Naive thymus-derived CD4-positive, alpha-beta T cell (primary cell): ENCODE measurements at places on chromosomes 13 and 19.
A peak's percentile ranks its signal among the peaks of the same experiment; 100 is the strongest.

- DNase-seq, result no peak
Measured at GRCh38 chr13:92649140-92649813, 577.3 kb upstream of the GPC6 start.

- no peak for DNase-seq
Measured at GRCh38 chr19:13887517-13887916, 10.6 kb downstream of the NANOS3 start.

GRCh38 chr13:39685652-39686051 lies 30.2 kb downstream of the COG6 start:
- no peak for DNase-seq

- no peak for DNase-seq
Measured at GRCh38 chr13:98083507-98083906, 59.4 kb upstream of the FARP1 start.

GRCh38 chr13:80048802-80049201 lies 292.1 kb downstream of the SPRY2 start:
- peak; percentile 31 for DNase-seq

- no peak for DNase-seq
Measured at GRCh38 chr13:113848431-113849260, 15.2 kb downstream of the GAS6 start.

- DNase-seq, result no peak
Measured at GRCh38 chr13:21101865-21102576, 40.6 kb upstream of the LATS2 start.

GRCh38 chr13:56735537-56735942 lies 405.2 kb upstream of the PRR20A start:
- no peak for DNase-seq

DNA sequence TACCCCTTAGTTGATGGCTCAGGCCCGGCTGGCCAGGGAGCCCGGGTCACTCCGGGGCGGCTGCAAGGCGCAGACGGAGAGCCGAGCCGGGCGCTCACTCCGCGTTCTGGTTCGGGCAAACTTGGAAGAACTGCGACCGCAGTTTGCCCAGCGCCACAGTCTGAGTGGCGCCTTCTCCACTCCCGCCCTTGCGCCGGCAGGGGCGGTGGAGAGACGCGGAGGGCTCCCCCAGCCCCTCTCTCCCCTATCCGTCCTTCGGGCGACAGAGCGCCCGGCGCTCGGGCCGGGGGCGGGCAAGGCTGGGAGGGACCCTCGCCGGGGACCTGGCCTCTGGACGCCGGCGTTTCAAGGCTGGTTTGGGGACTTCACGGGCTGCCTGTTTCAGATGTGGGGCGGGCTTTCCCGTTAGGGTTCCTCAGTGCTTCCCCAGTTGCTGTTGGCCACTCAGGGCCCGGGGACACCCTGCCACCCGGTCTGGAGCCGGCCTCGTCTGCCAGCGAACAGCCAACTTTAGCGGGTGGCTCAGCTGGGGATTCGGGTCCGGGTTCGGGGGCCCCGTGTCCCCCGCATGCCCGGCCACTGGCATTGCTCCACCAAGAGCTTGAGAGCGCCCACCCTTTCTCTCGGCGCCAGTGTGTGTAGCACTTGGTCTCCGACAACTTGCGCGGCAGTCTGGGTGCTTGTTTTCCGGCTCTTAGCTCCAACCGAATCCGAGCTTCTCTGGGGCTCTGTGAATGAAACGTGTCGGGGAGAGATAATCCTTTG lies 1.5 kb downstream of the GPC6 start:
- DNase-seq, result no peak

DNA sequence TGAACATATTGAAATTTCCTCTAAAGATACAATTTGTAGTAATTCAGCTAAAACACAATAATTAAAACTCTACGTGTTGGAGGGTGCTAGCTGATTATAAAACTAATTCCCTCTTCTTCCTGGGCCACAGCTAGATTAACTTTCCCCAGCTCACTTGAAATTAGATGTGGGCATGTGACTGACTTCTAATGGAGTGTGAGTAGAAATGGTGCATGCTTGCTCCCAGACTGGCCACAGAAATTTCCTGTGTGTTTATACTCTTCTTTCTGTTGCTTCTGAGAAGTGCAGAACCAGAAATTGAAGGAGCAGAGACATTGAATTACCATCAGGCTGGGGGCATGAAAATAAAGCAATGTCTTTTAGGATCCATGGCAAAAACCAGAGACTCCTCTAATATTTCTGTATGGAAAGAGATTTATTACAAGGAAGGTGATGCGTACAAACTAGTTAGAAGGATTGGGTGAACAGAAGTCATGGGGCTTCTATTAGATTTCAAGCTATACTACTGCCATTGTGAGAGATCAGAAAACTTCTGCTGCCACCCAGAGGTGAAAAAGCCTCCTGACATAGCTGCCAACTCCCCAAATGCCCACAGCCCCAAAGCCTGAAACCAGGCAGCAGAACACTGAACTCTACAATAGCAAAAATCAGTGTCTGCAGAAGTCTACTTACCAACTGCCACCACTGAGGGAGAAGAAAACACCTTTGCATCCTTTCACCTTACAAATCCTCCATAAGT lies 379.2 kb upstream of the MIR17HG start:
- no peak for DNase-seq
